ENCODE measurements at places on chromosomes 7 and 10.
A peak's percentile ranks its signal among the peaks of the same experiment; 100 is the strongest.

DNA sequence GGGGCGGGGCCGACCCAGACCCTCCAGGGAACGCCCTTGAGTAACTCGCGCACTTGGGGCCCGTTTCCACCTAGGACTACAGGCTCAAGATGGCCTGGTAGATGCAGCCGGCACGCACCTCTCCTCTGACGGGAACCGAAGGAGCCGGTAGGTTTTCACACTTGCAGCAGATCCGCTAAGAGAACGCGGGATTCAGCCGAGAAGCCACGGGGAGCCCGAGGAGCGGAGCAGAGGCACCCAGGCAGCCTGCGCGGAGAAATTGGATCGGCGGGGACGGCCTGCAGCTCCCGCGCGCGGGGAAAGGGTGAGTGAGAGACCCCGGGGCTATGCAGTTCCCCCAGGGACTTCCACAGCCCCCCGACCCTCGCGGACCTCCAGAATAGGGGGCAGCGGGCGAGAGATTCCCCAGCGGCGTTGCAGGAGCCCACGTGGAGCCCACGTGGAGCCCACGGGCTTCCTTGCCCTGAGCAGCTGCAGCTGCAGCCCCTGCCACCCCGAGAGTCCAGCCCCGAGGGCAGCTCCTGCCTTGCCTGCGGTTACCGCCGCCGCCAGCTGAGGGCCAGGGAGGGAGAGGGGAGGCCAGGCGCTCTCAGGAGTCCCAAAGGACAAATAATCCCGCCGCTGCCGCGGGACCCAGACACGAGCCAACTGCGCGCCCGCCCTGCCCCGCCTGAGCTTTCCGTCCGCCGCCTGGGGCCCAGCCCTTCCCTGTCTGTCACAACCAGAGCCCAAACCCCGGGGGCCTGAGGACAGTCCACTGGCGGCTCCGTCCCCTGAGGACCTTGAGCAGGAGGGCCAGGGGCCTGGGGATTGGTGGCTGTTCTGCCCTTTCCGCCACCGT, 13.1 kb downstream of the IFT22 start:
- no peak for DNase-seq

- DNase-seq, result no peak
These were observed 258.0 kb downstream of the TRIL start for GRCh38 chr7:28700096-28700495.

DNA sequence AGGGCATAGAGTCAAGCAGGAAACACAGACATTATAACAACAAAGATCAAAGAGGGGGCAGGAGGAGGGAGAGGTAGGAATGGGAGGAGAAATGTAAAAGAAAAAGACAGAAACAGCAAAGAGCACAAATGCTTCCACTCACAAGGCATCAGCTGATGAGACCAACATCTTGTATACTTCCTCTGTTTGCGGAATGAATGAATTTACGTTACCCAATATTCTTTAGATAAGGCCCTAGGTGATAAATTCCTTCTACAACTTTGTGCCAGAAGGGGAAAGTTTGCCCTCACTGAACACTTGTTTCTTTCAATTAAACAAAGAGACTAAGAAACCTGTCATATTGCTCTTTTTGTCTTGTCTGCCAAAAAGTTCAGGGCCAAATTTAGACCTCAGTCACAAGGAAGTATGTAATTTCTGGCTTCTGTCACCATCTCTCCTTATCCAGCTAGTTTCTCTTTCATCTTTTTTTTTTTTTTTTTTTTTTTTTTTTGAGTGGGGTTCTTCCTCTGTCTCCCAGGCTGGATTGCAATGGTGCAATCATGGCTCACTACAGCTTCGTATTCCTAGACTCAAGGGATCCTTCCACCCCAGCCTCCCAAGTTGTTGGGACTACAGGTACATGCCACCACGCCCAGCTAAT, 116.4 kb upstream of the NANOS1 start:
- DNase-seq, result peak; percentile 73

DNA sequence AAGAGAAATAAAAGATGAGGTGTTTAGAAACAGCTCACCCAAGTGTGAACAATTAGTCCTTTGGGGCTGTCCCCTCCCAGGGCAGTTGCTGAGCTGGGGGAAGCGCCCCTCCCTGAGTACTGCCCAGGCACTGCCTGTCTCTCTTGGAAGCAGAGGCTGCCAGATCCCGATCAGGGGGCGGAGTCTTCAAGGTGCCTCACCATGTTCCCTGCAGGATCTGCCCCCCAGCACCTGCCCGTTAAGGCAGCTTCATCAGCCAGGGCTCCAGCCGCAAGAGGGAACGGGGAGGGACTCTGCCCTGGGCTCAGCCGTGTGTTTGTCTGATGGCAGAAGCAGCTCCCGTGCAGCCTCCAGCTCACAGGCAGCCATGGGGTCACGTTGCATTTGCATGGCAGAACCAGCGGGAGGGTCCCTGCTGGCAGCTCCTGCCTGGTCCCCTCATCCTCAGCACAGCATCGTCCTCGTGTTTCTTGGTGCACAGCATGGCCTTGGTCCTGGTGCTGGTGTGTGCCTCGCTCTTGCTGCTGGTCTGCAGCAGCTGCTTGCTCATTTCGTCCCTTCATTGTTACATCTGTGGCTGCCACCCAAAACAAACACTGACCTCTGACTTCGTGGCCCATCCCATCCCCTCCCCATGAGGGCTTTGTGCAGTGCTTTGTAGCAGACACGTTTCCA, 10.7 kb upstream of the DPYSL4 start:
- no peak for DNase-seq
